Stimulated activated CD4-positive, alpha-beta T cell treated with anti-CD3 and anti-CD28 coated beads, TNF-alpha, amount 100 ng/mL, for 4 hours (primary cell): ENCODE measurements at places on chromosomes 12 and 14.

DNA sequence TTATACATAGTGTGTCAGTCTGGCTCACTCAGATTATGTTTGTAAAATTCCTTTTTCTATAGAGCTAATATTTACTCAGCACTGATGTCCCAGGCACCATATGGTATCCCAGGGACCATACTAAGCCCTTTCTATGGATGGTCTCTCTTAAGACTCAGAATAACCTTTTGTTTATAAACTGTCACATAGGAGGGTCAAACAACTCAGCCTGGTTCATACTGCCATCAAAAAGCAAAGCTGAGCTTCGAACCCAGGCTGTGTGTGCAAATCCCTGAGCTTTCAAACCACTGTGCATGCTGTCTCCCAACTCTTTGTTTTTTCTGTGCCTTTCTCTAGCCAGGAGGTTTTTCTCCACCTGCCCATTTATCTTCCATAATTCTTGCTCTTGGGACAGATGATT, 135.6 kb upstream of the ARHGAP5 start:
- DNase-seq: no peak

DNA sequence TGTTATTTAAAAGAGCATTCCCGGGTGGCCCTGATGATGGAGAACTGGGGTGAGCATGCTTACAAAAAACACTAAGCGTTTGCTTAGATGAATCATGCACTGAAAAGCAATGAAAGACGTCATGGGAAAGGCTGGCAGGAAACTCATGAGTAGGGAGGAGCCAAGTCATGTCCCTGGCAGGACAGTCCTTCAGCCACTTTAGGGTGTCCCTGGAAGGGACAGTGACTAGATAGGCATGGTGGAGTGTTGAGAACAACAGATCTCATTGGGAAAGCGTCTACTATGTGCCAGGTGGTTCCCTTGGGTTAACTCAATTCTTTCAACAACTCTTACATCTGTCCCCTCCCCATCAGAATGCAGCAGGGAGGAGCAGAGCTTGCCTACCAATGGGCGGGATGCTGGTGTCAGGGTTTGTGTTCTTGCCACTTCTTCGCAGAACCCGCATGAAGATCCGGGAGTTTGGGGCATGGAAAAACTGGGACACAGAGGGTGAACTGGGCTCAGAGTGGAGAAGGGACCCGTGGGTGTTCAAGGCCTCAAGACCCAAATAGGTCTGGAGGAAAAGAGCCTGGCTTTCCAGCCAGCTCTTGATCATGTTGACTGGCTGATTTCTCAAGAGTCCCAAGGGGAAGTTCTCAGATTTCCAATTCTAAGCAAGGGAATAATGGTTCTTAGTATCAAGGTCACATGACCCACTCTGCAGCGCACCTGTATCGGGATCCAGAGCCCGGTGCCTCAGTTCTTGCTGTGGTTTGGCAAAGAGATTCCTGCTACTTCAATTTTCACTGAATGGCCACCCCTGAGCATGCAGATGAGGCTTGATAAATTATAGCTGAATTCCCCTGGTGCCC, 653.9 kb upstream of the TBX3 start:
- DNase-seq: no peak

- no peak for DNase-seq
These were observed 28.0 kb downstream of the RIMBP2 start for GRCh38 chr12:130687796-130688778.

DNA sequence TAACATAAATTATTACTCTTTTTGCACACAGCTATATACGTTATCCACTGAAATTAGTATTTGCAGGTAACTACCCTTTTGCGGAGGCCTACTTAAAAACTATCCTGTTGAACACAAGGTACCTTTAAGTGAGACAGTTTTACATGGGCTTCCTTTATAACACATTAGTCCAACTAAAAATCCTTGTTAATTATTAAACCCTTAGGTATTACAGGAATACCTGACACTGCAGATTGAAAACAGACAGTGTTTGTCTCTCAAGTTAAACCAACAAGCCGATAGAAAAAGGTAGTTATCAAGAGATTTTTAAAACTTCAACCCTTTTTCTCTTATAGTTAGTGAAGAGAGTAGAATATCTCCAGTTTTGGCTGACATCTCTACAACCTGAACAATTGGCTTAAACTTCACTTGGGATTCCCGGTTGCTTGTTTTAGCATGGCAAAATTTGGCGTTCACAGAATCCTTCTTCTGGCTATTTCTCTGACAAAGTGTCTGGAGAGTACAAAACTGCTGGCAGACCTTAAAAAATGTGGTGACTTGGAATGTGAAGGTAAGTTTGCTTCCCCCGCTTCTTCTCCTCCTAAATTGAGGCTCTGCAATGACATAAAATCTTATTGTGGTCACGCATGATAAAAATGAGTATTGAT, at the start of gene MIA2:
MIA2 (plus strand) TSS at position 236 of the 647 bp plus-strand sequence; CDS start at position 436, 200 bp downstream.
- no peak for DNase-seq
